ENCODE measurements at places on chromosomes 4 and X.

GRCh38 chr4:2470791-2471190, 1.9 kb downstream of the RNF4 start:
- no peak for DNase-seq

- no peak for DNase-seq
Observed at GRCh38 chr4:113086172-113086695, 36.8 kb downstream of the ANK2 start.

- DNase-seq, result no peak
Observed at GRCh38 chrX:44330227-44330626, 13.2 kb downstream of the EFHC2 start.

DNA sequence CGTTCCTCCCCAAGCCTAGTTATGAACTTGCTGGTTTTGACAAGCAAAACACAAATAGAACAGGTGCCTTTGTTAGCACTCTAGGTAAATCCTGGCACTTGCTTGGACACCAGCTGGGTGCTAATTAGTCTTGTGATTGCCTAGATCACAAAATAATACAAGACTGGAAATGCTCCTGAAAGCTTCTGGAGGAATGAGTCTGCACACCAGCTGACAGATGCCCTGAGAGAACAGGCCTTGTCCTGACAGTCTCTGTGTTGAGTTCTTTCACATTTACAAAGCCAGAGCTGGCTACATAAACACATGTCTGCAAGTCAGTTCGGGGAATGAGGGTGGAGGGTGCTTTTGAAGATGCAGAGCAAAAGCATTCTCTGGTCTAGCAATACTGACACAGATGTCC, 93.8 kb downstream of the ELOVL6 start:
- no peak for DNase-seq

DNA sequence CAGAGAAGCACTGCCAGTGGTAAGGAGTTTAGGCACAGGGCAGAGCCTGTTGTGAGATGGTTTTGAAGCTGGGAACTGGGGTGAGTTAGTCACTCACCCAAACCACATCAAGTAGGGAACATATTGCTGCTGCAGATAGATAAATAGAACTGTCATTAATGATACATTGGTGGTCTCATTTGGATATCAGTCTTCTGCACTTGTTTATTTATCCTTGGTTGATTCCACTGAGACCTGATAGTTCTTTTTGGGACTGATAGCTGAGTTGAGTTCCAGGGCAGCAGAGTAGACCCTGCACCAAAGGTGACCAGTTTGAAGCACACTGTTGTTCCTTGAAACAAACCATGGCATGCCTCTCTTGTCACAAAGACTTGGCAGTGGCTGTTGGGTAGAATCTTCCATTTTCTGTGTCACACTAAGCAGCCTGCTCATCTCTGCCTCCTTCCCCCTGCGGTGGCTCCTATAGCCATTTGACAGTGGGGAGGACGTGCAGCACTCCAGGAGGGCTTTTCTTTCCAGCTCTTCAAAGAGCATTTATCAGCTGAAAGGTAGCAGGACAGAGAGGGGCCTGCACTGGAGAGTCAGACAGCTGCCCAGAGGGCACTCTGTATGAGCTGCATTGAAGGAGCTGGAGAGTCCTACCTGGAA, 59.7 kb upstream of the TMEM164 start:
- DNase-seq, result no peak

DNA sequence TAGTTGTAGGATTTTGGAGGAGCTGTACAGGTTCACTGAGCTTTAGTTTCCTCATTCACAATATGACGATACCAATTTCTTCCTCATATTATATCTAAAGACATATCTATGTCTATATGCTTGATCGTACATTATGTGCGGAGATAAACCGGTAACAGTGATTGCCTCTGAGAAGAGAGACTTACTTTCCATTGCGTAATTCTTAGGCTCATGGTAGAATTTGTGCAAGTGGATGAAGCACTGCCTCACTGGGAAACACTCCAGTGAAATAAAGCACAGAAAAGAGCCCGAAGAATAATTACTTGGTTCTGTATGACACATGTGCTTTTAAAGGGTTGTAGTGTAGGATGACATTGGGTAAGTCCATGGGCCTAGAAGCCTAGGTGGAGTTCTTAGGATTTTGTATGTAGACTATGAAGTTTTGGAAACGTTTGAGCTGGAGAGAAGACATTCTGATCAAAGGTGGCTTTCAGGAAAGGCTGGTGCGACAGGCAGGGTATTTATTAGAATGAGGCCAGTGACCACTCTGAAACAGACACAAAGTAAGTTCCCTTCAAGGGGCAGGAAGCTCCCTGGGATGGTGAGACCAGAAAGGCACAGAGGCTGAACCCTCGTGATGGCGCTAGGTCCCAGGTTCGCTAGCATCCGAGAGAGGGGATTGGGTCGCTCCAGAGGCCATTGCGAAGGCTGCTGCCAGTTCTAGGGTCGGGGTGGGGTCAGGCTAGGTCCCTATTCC, 649 bp upstream of the VBP1 start:
- no peak for DNase-seq

DNA sequence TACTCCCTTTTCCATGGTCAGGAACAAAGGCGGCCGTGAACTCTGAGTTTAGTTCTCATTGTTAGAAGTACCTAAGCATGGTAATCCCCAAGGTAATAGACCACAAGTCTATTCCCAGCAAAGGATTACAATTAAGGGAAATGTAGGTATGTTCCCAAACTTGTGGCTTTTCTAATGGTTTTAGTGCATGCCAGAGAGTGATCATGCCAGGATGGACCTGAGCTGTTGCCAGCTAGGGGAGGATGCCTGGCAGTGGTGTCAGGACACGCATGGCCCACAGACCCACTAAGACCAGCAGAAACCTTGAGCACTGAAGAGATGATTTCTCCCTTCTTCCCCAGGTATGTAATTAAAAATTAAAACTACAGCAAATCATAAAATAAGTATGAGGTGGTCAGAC, 60.8 kb downstream of the COQ2 start:
- DNase-seq, result no peak

DNA sequence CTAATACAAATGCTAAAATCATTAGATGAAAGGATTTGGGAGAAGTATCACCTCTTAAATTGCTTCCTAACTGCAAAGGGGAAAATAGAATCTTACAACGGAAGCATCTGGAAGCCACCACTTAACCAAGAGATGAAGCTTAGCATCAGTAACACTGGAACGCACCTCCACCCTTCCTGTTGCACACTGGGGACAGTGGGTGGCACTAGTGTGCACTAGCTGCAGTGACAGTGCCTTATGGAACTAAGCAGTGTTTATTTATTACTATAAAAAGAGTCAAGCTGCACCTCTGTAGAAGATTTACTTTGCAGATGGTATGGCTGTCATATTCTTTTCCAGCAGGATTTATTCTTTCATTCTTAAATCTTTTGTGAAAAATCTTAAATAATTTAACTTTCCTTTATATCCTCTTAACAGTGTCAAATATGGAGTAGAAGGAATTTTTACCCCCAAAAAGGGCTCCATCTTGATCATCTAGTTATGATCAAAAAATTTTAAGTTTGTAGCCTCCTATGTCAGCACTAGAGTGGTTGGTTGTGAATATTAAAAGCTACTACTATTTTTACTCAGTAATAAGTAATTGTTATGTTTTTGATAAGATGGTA, 76.7 kb downstream of the SCD5 start:
- peak; percentile 66 for DNase-seq

DNA sequence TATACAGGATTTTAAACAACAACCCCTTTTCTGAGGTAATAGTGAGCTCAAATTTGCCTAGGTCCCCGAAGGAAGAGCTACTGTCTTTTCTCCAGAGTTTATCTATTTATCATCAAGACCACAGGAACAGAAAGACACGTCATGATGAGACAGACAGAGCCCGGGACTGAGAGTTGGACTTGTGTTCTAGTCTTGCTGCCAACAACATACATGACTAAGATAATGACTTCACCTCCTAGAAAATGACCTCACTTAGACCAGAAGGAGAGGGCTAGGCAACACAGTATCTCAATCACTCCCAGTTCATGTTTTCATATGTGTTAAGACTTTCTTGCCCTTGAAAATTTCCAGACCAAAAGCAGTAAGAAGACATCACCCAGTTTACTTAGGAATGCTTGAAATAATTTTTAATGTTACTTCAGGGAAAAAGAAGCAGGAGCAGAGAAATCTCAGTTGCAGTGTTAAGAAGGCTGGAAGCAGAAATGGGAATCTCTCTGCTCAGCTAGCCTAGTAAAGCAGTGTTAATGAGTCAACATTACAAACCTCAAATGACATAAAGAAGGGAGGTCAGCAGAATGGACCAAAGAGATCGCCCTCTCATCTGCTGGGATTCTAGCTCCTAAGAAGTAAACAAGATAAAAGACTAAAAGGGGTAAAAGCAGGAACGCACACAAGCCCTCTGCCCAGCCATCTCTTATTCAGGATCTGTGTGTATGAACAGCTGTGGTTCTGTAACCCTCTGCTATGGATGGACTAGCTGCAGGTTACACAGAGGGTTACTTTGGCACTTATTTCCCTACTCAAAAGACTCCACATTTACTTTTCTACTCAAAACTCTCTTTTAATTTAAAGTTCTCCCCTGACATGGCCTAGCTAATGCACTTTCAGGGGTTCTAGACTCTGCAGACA, 24.8 kb downstream of the PDGFC start:
- peak; percentile 98 for DNase-seq

- DNase-seq, result no peak
Observed at GRCh38 chr4:150533673-150534072, 48.3 kb upstream of the MAB21L2 start.

DNA sequence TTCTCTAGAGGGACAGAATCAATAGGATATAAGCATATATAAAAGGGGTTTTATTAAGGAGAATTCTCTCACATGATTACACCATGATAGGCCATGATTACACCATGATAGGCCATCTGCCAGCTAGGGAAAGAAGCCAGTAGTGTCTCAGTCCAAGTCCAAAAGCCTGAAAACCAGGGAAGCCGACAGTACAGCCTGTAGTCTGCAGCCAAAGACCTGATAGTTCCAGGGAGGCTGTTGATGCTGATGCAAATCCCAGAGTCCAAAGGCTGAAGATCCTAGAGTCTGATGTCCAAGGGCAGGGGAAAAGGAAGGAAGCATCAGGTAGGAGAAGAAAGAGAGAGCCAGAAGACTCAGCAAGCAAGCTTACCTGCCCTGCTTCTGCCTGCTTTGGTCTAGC, 411.3 kb upstream of the EMCN start:
- DNase-seq, result no peak

DNA sequence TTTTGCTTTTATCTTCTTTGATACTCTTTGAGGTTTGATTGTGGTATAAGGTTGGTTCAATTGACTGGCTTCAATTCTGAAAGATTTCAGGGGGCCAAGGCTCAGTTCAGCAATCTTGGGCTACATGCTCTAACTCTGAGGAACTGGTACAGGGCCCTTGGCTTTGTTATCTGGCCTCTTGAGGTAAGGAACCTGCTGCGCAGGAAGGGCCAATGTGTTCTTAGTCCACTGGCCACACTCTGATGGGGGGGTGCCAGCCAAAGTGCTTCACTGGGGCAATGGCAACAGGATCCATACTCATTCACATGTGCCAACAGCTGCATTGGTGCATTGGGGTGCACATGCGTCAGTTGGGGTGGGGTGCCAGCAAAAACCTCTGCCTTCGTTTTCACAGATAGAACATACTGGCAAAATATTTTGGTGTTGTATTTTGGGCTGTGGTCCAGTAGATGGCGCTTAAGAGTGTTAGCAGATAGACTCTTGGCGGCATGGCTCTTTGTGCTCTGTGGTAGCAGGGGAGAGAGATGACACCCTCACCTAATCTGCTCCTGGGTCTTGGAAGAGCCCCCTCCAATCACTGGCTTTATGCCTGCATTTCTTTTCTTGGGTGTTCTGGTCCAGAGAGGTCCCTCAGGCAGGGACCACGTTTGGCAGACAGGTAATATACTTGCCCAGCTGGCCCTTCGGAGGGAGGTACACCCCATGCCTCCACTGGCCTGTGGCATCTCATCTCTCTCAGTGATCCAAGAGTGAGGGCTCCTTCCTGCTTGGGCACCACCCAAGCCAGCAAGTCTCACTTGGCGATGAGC, 42.9 kb downstream of the NDST3 start:
- DNase-seq, result peak; percentile 39

- no peak for DNase-seq
Observed at GRCh38 chr4:56405016-56405415, 17.7 kb upstream of the AASDH start.

DNA sequence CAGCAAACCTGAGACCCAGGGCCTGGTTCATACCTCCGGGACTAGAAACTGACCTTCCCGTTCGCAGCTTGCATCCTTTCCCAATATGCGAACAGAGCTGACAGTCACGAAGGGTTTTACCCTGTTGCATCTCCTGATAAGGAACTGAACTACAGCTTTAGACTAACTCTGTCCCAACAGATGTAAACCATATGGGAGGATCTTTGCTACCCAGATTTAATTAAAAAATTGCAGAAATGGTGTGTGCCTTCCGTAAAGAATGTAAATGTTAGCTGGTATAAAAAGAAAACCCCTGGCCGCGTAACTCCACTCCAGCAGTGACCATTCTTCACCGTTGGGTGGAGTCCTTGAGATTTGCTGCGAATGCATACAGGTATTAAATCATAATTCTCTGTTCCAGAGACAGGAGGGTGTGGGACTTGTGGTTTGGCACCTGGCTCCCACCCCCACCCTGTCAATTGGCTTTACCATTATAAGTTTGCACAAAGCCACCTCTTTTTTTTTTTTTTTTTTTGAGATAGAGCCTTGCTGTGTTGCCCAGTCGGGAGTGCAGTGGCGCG, 40.6 kb upstream of the SORCS2 start:
- DNase-seq, result no peak

DNA sequence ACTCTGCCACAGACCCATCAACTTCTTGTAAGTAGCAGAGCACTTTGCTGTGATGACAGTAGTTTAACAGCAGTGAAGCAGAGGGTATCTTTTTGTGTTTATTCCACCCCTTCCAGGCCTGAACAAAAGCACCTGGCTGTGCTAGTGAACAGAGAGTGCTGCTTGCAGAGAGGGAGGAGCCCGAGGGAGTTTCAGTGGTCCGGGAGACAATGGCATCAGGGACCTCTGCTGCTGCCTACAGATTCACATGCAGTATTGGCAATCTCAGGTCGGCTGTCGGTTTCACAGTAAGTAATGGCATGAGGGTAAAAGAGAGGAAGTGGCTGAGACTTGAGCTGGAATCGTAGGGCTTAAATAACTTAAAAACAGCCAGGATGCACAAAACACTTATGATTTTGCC, 755.8 kb downstream of the RPA4 start:
- no peak for DNase-seq
